ENCODE measurements at places on chromosomes 12 and 14. TPM values are rescaled to one million over a fixed set of nuclear protein-coding genes. Genes with fewer than 3 reads are reported as not detected.

DNA sequence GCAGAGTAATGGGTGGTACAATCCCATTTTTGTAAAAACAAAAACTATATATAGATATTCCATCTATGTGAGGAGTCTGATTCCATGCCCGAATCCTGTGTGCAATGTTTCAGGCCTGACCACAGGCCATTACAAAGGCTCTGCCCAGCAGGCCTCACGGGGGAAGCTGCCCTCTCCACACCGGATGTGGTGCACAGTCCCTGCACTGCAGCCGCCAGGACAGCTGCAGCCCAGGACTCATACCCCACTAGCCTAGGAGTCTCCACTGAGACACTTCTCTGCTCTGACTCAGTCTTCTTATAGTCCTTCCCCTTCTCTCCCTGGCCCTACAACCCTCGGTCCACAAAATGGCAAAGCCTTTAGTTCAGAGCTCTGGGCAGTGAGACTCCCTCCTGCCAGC, 190.4 kb downstream of the PPM1H start:
- no peak for DNase-seq

- DNase-seq, result peak; percentile 86
Observed at GRCh38 chr12:101697197-101697929, at the start of gene CHPT1. TSS of gene CHPT1 (plus strand) at chr12:101697640. CDS start at chr12:101697862, 222 bp downstream.

Gene TM9SF1
- total RNA-seq, result 54.3 TPM

DNA sequence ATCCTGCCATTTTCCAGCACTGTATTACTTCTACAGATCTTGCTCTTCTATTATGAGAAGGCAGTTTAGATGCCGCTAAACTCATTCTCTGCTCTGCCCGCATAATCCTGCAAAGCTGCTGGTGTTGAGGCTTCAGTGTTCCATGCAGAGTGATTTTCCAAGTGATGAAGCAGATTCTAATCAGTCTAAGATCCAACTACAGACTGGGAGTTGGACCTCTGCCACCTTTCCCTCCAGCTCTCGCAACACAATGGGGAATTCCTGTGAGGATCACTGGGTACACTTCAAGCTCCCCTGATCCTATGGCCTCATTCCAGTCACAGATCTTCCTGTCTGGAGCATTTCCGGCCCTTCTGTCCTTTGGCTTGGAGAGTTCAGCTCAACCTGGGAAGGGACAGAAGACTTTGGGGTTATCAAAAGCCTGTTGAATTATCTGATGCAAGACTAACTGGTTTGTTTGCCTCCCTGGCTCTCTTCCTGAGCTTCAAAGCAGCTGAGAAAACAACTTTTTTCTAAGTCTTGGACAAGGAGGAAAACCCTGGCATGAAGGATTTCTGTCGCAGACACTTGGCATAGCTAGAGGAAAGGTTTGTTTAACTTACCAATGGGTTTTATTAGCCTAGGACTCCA, 333.9 kb downstream of the ZFP36L1 start:
- peak; percentile 71 for DNase-seq

Gene BIN2
- total RNA-seq, result 3.3 TPM

DNA sequence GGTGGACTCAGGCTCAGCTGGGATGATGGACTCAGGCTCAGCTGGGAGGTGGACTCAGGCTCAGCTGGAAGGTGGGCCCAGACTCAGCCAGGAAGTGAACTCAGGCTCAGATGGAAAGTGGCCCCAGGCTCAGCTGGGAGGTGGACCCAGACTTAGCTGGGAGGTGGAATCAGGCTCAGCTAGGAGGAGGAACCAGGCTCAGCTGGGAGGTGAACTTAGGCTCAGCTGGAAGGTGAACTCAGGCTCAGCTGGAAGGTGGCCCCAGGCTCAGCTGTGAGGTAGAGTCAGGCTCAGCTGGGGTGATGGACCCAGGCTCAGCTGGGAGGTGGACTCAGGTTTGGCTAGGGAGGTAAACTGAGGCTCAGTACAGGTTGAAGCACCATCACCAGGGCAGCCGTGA, 21.8 kb upstream of the C14orf180 start:
- DNase-seq, result no peak

DNA sequence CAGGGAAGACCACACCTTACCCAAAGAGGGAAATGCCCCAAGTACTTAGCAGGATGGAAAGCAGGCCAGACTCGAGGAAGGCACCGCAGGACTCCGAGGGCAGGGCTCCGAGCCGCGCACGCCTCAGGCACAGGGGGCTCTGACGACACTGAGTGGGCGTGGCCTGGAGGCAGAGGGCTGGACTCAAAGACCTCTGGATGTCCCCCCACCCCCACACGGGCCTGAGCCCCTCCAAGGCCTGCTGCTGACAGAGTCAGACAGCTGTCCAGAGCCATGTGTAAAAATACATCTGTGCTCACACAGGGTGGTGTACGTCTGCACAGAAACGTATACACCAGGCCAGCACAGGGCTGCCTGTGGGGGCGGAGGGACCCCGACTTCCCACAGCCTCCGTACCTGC, 1.4 kb downstream of the AKT1 start:
- peak; percentile 41 for DNase-seq

Gene FITM1
- not detected for total RNA-seq

DNA sequence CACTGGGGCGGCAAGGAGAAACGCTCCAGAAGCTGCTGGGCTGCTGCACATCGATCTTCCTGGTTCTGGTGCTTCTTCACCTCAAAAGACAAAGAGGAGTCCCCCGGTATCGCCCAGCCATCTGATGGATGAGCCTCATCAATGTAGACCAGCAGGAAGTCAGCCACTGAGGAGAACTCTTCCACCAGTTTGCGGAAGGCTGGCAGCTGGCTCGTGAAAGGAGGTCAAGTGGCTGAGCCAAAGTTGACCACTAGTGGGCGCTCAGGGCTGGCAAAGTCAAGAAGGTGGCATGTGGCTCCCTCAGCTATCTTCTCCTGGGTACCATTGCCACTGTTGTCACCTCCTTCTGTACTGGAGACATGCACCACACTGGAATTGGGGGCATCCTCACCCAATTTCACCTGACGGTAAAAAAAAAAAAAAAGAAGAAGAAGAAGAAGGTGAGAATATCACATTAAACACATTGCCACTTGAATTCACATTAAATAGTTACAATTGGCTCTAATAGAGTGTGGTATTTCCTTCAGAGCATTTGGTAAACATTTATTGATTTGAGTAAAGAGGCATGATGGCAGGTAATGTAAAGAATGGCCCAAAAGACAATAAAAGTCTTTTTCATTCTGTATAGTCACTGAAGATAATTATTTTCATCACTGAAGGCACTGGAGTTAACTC, 8.3 kb downstream of the DIO2 start:
- no peak for DNase-seq

Gene ARHGAP9
- total RNA-seq, result 220 TPM

DNA sequence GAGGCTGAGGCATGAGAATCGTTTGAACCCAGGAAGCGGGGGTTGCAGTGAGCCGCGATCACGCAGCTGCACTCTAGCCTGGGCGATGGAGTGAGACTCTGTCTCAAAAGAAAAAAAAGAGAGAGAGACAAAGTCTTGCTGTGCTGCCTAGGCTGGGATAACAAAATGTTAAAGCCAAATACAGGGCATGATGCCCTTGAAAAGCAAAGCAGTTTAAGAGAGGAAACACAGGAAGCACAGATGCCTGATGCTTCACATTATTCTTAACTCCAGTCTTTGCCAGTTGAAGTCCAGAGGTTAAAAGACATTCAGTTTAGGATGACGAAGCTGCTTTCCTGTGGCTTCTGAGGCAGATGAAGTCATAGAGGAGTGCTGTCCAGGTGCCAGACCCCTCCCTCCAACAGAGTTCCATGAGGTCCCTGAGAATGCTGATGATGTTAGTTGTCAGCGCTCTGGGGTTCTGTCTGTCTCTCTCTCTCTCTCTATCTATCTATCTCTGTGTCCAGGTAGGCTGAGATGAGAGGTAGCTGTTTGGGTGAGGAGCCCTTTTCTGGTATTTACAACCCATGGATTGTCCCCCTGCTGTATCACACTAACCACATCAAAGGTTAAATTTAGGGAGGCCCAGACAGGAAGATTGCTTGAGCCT, 4.9 kb upstream of the MRPL52 start:
- DNase-seq, result no peak

- DNase-seq, result no peak
Observed at GRCh38 chr14:101289911-101290310, 271.4 kb upstream of the DIO3 start.

DNA sequence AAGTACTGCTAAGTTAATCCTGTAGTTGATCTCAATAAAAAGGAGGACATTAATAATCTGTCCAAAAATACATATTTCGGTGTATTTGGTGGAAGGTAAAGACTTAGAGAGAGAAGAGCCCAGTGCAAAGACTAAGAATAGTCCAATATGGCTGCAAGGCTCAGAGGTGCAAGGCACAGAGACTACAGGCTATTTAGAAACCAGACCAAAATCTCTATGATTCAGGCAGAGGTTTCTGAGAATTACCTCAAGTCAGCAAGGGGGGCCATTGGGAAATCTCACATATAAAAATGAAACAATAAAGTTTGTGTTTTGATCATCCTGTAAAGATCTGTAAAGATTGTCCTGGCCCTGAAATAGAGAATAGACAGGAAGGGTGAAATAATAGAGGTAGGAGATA, 1173.0 kb downstream of the VRK1 start:
- no peak for DNase-seq

DNA sequence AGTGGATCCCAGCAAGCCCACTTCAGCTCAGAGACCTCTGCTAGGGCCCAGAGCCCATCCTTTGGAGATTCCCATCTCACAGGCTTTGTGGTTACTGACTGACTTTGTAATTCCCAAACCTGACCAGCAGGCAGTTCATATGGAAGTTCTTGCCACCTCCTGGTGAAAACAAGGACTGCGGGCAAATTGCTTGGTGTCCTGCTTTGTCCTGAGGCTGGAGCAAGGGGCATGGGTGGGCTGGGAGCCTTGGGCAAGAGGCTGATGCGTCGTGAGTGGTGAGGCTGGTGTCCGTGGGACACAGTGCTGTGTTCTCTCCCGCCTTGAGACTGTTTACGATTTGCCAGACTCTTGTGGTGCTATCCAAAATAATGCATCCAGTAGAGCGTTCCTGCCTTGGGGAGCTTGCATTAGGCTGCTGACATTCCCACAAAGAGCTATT, 91.0 kb downstream of the LRRC74A start:
- DNase-seq, result peak; percentile 64

Gene DEPDC4
- total RNA-seq, result not detected

GRCh38 chr12:46663318-46663717, 162.5 kb downstream of the SLC38A4 start:
- no peak for DNase-seq

- DNase-seq, result no peak
Observed at GRCh38 chr12:62763861-62764645, 170.9 kb downstream of the PPM1H start.

Gene AHNAK2
- 10.6 TPM for total RNA-seq

DNA sequence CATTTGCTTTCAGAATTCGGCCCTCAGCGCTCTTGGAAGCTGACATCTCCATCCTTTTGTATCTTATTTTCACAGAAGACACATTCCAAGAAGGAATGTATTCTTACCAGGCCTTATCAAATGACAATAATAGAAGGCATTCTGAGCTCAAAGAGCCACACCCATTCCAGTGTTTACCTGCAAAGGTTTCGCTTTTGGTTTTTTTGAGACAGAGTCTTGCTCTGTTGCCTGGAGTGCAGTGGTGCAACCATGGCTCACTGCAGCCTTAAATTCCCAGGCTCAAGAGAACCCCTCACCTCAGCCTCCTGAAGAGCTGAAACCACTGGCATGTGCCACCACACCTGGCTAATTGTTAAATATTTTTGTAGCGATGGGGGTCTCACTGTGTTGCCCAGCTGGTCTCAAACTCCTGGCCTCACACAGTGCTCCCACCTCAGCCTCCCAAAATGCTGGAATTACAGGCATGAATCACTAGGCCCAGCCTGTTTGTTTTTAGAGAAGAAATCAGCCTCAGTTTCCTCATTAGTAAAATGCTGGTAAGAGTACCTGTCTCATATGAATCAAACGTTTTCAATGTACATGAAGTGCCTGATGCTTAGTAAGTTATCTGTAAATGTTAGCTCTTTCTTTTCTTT, 69.2 kb downstream of the SLC6A12 start:
- no peak for DNase-seq

Gene IGFBP6
- 185 TPM for total RNA-seq

Gene PROX2
- total RNA-seq, result not detected
